ENCODE measurements at places on chromosomes 2 and 18.
A peak's percentile ranks its signal among the peaks of the same experiment; 100 is the strongest.

DNA sequence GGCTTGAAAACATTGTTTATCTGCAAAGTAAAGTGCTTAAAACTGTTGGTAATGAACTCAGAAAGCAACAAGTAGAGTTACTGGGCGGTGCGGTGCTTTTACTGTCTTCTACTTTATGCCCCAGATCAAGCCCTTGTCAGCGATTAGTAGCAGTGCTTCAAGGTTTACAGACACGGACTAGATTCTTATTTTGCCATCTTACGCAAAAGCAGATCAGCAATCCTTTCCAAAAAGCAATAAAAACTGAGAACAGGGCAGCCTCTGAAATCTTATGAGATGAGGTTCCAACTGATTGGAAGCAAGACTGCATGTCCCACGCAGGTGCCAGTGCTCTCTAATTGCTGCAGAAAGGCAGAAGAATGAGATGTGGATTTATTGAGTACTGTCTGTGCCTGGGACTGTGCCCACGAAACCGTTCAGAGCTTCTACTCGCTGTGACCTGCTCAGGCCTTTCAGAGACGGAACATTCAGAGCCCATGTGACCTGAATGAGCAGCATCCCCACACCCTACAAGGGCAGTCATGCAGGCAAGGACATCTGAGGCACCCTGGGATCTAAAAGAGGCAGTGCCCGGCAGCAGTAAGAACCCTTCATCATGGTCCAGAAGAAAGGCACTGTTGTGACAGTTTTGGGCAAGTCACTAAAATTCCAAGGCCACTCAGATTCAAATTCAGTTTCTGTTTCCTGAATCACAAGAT lies 15.7 kb downstream of the COL4A3 start:
- DNase-seq, result no peak

- DNase-seq, result peak; percentile 53
Measured at GRCh38 chr2:239326831-239327535, 73.8 kb downstream of the HDAC4 start.

GRCh38 chr2:227713291-227713690 lies 4.5 kb downstream of the SLC19A3 start:
- no peak for DNase-seq

- no peak for DNase-seq
Measured at GRCh38 chr2:101892377-101892776, 99.4 kb upstream of the IL1R2 start.

DNA sequence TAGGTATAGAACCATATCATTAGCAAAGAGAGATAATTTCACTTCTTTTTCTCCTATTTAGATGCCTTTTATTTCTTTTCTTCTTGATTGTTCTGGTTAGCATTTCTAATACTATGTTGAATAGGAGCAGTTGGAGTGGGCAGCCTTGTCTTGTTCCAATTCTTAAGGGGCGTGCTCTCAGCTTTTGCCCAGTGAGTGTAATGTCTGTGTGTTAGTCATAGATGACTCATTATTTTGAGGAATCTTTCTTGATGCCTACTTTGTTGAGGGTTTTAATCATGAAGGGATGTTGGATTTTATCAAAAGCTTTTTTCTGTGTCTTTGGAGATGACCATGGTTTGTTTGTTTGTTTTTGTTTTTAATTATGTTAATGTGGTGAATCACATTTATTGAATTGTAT lies 1453.1 kb upstream of the SLC39A10 start:
- DNase-seq, result no peak

GRCh38 chr2:144834998-144835633 lies 315.2 kb upstream of the ZEB2 start:
- no peak for DNase-seq

DNA sequence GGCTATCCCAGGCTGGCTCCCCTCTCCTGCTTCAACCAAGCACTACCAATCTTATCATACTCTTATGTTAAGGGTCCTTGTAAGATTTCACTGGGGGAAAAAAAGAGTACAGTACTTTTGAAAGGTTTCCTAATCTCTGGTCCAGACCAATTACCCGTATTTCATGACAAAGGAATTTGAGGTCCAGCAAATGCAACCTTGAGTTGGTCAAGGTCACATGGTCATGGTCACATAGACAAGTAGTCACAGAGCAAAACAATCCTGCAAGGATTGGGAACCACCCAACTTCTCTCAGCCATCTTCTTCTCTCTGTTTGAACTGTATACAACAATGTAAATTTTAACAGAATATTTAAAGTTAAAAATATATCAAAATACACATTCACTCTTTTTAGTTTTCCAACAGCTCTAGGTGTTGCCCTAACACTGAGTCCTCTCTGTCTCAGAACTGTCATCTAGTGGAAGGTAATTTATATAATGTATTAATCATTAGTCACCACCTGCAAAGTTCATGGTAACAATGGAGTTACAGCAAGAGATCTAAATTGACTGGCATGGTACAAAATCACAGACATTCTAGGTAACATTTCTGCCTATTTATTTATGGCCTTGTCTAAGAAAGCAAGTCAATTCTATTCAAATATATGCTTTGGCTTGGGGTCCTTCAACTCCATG lies 21.5 kb downstream of the DTNB start:
- DNase-seq, result no peak

DNA sequence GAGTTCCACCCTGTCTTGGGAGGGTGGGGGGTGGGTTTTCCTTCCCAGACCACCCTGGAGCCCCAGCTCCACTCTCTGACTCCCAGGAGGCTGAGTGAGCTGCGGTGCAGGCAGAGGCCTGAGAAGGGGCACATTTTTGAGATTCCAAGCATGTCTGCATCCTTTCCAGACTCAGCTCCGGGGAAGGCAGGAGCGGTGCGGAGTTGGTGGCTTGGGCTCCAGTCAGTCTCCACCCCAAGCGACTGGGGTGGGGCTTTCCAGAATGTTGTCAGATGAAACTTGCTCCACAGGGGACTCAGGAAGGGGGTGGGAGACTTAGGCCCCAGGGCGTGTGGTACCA lies 44.2 kb upstream of the HS6ST1 start:
- no peak for DNase-seq

DNA sequence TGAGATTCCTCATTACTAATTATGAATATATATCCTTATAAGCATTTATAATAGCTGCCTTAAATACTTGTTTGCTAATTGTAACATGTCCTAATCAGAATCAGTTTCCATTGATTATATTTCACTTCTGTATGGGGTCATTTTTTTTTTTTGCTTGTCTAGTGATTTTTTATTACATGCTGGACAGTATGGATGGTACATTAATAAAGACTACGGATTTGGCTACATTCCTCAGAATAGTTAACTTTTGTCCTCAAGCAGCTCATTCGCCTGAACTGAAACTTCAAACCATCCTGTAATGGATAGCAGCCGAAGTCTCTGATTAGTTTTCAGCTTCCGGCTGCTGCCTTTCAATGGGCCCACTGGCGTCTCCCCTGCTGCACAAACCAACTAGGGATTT lies 11.7 kb downstream of the TGIF1 start:
- no peak for DNase-seq

GRCh38 chr2:239246723-239247122 lies 154.1 kb downstream of the HDAC4 start:
- DNase-seq, result no peak
